ENCODE measurements at places on chromosomes 11 and 22.
A peak's percentile ranks its signal among the peaks of the same experiment; 100 is the strongest.

- no peak for DNase-seq
Measured at GRCh38 chr22:17579535-17579981, 16.3 kb downstream of the SLC25A18 start.

DNA sequence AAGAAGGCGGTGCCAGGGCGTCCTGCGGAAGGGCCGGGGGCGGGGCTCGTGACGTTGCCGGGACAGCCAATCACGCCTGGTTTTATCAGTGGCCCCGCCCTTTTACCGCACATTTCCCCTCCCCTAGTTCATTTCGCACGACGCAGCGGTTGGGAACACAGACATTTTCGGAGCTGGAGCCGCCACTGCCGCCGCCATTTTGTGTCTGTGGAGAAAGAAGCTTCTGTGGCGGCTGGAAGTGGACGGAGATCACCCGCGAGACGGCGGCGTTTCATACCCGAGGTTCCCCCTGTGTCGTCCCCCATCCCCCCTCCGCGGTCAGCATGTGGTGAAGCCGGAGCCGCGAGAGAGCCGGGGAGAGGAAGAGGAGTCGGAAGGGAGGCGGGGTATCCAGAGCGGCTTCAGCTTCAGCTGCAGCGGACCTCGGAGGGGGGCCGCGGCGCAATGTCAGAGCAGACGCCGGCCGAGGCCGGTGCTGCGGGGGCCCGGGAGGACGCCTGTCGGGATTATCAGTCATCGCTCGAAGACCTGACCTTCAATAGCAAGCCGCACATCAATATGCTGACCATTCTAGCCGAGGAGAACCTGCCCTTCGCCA lies at the start of gene PCF11:
Gene PCF11 (plus strand): TSS at position 136 of the 598 bp plus-strand sequence. CDS start 309 bp downstream, at position 445.
- DNase-seq = no peak

GRCh38 chr22:42190274-42190673 lies 59.7 kb upstream of the CYP2D6 start:
- DNase-seq = no peak

GRCh38 chr11:118649941-118650340 lies 29.5 kb downstream of the TREH start:
- DNase-seq = no peak

DNA sequence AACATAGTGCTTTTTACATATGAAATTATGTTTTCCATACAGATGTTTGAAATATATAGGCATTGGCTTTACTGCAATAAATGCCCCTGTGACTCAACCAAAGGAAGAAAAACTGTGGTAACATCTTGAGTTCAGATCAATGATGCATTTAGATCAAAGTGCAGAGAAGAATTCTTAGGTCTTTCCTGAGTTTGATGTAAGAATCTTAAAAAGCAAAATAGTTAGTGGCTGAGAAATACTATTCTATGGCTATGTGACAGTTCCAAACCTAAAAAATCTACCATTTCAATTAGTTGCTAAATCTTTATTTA lies 93.7 kb downstream of the SOX6 start:
- no peak for DNase-seq

DNA sequence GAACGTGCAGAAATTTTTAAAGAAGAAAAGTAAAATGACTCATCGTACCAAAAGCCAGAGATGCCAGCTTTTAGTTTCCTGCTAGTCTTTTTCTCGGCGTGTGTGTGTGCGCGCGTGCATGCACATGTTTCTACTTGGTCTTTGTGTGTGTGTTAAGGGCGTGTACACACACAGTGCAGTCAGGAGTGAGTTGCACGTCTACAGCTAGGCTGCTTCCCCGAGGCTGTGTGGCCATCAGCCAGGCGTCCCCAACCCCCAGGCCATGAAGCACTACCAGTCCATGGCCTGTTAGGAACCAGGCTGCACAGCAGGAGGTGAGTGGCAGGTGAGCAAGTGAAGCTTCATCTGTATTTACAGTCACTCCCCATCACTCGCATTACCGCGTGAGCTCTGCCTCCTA lies 36.4 kb downstream of the KCNQ1 start:
- no peak for DNase-seq

DNA sequence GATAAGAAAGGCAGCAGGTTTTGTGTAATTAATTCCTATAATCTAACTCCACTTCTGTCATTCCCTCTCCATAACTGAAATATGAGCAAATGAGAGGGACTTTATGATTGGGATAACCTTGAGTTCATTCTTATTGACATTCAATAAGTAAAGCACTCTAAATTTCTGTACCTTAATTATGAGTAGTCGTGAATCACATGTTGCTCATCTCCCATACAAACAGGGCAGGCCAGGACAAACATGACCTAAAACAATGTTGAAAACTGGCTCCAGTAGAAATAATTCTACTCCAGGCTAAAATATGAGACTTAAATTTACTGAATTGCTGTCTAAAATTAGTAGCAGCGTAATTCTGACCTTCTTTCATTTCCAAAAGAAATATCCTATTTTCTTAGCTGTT lies 505.4 kb downstream of the NELL1 start:
- DNase-seq = no peak

GRCh38 chr22:28442711-28443525 lies 236.7 kb downstream of the TTC28 start:
- DNase-seq = peak; percentile 5

GRCh38 chr22:29301716-29302401 lies 4.6 kb upstream of the GAS2L1 start:
- no peak for DNase-seq

GRCh38 chr11:46452918-46453517 lies 61.4 kb upstream of the CHRM4 start:
- DNase-seq = no peak
